Suppressor macrophage treated with lipopolysaccharide for 4 hours (primary cell): ENCODE measurements at places on chromosomes 4 and X.
A peak's percentile ranks its signal among the peaks of the same experiment; 100 is the strongest.

DNA sequence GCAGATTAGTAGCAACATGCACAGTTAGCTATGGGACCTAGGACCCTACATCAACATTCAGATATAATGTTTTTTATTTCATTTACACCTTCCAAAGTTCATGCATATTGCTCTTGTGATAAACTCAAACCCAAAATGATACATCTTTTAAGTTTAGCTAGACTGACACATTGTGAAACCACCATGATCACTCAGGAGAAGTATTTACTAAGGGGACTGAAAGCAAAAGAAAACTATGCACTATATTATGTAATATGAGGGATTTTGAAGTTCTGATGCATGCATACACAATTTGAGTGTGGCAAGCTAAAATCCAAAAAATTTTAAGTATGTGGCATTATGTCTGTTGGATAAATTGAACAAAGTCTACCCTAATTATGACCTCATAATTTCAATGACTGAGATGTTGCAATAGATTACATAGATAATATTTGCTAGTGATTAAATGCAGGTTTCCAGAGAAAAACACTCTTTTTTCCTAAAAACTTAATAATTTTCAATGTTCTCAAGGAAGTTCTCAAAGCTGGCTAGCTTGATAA, 914.8 kb upstream of the GRIA3 start:
- DNase-seq: no peak

DNA sequence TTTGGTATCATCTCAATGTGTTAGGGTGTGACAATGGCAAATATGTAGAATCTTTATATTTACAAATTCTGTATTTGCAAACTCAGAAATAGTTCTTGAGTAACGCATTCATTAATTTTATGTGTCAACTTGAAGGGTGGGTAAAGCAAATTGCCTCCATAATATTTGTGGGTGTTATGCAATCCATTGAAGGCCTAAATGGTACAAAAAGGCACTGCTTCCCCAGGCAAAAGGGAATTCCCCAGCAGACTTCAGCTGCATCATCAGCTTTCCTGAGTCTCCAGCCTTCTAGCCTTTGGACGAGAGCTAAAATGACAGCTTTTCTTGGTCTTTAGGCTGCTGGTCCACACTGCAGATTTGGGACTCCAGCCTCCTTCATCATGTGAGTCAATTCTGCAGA, 292.2 kb upstream of the PCDH7 start:
- DNase-seq: no peak

- DNase-seq: no peak
These were observed 30.6 kb downstream of the CLCN4 start for GRCh38 chrX:10187421-10187820.

DNA sequence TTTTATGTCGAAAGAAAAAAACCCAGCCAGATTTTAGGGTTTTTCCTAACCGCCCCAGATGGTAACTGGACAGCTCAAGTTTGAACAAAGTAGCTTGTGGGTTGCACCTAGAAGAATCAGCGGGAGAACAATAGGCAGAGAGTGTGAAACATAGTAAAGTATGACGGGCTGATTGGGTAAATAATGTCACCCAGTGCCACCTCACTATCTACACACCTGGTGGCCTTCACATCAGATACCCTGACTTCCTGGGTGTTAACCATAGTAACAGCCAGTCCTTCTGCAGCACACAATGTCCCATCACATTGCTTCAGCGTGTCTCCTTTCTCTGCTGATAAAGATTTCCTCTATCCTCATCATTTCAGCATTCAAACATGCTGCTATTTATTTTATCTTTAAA, 159.1 kb upstream of the HS3ST1 start:
- no peak for DNase-seq

- DNase-seq: no peak
These were observed 182.4 kb upstream of the ARSJ start for GRCh38 chr4:114161809-114162208.

GRCh38 chr4:16337936-16338335, 111.7 kb upstream of the TAPT1 start:
- no peak for DNase-seq

DNA sequence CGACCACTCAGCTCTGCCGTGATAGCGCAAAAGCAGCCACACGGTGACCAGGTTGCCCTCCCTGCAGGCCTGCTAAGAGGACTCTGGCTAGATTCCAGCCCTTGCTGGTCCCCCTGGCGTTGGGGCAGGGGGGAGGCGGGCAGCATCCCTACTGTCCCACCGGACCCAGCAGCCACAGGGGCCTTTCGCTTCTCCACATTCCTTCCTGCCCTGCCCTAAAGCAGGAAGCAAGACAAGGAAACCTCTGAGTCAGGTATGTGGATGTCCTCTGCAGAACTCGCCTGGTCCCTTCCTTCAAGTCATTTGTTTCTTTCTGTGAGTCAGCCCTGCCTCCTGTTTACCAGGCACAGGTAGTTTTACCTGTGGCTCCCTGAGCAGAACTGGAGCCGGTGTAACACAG, 60.2 kb upstream of the CLDN34 start:
- DNase-seq: no peak

DNA sequence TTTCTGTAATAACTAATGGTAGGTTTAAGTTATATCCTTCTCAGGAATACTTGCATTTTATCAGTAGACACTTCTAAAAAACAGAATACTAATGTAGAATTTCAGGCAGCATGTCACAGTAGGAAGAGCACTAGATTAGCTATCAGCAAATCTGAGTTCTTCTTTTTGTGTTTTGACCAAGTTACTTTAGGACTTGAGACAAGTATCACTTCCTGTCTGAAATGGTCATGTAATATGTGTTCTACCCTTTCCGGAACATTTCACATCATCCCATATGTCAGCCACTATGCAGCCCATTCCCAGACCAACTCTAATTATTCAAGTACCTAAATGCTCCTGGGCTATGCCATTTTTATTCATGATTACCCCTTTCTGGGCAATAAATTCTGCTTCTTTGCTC, 401.8 kb upstream of the RPS6KA3 start:
- no peak for DNase-seq

DNA sequence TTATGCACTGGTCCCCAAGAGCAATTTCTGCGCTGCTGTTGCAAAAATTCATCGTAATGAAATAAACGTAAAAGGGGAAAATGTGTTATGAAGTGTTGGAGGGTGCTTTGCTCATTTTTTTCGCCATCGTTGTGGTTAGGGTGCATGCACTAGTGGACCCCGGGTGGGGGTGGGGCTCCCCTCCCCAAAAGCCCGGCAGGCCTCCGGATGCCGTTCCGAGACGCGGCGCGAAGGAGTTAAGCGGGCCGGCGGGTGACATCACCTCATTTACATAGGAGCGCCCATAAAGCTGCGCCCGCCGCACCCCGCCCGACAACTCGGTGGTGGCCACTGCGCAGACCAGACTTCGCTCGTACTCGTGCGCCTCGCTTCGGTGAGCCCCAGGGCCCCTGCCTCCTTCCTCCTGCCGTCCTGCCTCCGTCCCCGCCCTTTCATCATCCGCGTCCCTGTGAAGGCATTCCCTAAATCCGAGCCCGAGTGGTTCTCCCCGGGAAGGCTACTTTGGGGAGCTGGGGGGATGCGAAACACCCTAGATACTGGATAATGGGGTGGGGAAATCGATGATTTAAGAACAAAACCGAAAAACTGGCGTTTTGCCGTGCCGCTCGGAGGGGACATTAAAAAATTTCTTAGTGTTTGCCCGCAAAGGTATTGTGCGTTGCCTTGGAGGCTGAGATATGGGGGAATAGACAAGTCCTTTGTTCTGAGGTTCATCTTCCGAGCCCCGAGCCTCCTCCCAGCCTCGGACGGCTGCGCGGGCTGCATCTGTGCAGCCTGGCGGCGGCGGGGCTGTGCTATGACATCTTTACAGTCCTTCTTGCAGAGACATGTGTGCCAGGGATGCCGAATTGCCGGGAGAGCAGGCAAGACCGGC, at the start of gene TMSB4X:
Gene TMSB4X, plus strand, starts transcription at position 315 of the 874 bp plus-strand sequence.
- DNase-seq: peak; percentile 88

DNA sequence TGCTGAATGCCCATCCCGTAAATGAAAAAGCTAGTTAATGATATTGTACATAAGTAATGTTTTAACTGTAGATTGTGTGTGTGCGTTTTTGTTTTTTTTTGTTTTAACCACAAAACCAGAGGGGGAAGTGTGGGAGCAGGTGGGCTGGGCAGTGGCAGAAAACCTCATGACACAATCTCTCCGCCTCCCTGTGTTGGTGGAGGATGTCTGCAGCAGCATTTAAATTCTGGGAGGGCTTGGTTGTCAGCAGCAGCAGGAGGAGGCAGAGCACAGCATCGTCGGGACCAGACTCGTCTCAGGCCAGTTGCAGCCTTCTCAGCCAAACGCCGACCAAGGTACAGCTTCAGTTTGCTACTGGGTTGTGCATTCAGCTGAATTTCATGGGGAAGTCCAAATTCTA, at the start of gene SPP1:
Gene SPP1, plus strand, starts transcription at position 249 of the 400 bp plus-strand sequence. CDS start 1,182 bp downstream, outside the sequence.
- DNase-seq: peak; percentile 62

GRCh38 chr4:22814906-22815305, 122.2 kb downstream of the GBA3 start:
- no peak for DNase-seq

- DNase-seq: peak; percentile 80
These were observed 103.7 kb downstream of the JADE1 start for GRCh38 chr4:128913228-128913627.

- no peak for DNase-seq
These were observed 22.0 kb upstream of the SUPT20HL2 start for GRCh38 chrX:24335871-24336270.

DNA sequence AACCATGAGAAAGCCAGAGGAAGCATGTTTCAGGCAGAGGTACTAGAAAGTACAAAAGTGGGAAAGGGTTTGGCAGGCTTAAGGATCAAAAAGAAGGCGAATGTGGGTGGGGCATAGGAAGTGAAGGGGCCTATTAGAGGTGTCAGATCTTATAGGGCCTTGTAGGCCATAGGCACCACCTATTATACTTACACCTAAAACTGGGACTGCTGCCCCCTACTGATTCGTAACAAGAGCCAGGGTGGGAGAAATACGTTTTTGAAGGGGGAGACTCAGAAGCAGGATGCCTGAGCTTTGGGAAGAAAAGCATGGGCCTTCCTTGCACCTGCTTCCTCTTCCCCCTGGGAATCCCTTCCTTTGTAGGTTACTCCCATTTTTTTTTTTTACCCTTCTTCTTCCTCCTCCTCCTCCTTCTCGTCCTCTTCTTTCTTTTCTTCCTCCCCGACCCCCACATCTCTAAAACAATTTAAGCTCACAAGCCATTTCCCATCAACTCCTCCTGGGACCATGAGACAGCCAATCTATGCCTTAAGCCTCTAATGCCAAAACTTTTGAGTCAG, 40.7 kb upstream of the GPC3 start:
- DNase-seq: no peak

DNA sequence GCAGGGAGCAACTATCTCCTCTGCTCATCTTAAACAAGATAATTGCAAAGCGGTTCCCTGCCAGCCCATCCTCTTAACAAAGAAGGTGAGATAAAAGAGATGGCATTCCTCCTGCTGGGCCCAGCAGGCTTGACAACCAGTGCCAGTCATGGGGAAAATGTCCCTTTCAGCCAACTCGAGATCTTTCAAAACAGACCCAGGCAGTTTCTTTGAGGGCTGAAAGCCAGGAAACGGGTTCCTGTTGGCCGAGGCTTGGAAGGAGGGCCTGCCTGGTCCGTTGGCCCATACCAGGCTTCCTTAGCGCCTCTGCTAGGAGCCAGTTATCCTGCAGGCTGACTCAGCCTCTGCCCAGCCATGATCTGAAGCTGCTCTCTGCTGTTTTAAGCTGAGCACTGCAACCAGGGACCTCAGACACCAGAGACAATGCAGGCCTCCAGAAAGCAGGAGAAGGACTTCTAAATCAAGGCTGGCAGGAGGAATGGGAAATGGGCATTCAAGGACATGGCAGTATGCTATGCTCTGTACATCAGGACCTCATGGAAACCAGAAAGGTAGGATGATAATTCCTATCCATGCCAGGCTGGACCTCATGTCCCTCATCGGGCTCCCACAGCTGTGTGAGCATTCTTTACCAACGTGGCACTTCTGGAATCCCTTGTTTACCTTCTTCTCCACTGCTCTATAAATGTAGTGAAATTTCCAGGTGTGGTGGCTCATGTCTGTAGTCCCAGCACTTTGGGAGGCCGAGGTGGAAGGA, 42.4 kb upstream of the SLC2A9 start:
- DNase-seq: peak; percentile 71

DNA sequence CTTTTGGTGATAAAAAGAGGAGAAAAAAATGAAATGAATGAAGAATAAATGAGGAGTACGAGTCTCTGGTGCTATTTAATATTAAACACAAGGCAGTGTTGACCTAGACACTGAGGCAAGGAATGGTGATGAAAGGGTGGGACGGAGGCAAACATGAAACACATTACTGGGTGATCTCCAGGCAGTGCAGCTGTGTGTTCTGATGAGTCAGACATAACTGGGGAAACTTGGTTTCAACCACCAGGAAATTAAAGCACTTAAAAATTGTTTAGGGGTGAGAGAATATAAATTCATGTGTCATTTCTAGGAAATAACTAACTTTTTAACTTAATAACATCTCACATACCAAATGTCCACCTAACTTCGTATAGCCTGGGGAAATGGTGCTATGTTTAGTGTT, 19.7 kb upstream of the CXCL6 start:
- peak; percentile 50 for DNase-seq

DNA sequence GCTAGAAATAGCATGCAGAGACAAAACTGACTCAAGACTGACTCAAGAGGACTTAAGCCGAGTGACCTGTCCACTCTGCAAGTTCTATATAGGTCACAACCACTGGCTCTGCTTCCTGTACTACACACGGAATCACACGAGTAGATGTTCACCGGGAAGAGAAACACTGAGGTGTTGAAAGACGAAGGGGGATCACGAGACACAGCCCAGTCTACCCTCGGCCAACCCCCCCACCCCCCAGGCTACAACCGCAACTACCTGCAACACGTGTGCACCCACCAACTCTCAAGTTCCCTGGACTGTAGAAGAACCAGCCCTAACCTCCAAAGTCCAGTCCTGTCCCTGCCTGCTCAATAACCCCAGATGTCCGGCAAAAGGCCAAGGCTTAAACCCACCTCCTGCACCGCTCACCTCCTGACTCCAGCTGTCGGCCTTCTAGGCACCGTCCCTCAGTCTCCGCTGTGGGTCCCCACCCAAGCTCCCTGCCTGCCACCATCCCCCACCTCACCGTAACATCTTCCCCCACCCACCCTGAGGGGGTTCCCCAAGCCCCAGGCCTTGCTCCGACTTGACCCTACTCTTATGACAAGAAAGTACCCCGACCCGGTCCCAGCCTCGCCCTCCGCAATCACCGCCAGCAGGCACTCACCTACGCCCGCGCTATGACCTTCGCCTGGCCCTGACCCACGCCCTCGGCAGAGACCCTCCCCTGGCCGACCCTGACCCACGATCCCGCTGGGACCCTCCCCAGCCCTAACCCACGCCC, 739 bp downstream of the GAK start:
- DNase-seq: peak; percentile 54

GRCh38 chr4:174210952-174211490, 72.4 kb downstream of the FBXO8 start:
- peak; percentile 23 for DNase-seq

DNA sequence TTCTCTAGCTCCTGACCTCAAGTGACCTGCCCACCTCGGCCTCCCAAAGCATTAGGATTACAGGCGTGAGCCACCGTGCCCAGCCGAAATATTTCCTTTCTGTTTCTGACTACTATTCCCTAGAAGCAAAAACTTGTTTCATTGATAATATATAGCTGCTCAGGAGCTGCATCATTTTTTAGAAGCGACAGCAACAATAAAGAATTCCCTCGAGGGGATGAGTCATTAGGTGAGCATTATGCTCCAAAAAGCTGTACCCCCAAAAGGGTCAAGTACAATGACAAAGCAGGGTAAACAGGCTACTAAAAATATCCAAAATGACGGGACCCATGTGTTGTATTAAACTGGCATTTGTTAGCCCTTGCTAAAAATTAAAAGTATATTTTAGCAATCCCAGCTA, 67.0 kb downstream of the RBM47 start:
- no peak for DNase-seq
